Iris pigment epithelial cell (primary cell): ENCODE measurements at places on chromosomes 2 and 18.

DNA sequence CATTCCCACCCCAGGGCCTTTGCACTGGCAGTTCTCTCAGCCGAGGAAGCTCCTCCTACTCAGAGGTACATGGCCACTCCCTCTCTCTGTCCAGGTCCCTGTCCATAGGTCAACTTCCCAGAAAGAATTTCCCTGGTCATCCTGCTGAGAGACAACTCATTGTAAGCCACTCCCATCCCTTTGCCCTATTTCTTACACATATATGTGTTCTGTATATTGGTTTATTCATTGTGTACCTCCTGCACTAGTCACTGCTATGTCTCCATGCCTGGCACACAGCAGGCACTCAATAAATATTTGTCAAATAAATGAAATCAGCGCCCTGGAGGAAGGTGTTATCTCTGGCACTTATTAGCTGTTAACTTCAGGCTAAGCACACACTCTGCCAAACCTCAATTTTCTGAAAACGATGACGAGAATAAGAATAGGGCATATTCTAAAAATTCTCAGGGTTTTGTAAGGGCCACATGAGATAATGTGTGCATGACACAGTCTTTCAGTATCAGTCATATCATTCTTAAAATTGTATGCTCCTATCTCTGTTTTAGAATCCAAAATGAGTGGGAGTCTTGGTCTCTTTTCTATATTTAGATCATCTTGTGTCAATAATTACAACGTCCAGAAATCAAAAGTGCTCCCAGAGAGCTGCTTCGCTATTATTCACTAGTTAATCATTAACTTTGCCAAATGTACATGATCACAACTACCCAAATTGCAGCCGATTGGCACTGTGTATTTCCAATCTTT is 198.0 kb downstream of the ALK start:
- DNase-seq = no peak

DNA sequence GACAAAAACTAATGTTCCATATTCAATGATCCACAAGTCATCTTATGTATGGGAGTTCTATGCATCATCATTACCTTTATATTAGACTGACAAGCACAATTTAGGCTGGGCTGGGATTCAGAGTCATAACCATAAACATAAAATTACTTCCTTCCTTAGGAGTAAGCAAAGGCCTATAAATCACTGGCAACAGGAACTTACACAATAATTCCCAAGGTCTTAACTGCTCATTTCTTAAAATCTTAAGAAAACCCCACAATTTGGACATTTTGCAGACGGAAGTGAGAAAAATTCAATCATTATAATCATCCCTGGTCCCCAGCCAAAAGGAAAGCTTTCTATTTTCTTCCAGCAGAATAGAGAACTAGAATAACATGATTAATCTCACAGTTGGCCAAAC is 232.3 kb downstream of the DYM start:
- no peak for DNase-seq

DNA sequence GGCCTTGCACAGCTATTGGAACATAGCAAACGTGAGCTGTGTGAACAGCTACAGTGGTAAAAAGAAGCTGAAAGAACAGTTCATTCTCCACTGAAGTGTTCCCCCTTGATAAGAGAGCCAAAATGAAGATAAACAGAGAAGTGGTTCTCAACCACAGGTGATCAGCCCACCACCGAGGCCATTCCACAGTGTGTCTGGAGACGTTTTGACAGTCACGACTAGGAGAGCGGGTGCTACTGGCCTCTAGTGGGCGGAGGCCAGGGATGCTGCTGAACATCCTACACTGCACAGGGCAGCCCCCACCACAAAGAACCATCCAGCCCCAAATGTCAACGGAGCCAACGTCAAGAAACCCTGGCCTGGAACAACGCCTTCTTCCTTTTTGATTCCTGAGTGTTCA is 38.4 kb downstream of the ADCY3 start:
- DNase-seq = no peak

DNA sequence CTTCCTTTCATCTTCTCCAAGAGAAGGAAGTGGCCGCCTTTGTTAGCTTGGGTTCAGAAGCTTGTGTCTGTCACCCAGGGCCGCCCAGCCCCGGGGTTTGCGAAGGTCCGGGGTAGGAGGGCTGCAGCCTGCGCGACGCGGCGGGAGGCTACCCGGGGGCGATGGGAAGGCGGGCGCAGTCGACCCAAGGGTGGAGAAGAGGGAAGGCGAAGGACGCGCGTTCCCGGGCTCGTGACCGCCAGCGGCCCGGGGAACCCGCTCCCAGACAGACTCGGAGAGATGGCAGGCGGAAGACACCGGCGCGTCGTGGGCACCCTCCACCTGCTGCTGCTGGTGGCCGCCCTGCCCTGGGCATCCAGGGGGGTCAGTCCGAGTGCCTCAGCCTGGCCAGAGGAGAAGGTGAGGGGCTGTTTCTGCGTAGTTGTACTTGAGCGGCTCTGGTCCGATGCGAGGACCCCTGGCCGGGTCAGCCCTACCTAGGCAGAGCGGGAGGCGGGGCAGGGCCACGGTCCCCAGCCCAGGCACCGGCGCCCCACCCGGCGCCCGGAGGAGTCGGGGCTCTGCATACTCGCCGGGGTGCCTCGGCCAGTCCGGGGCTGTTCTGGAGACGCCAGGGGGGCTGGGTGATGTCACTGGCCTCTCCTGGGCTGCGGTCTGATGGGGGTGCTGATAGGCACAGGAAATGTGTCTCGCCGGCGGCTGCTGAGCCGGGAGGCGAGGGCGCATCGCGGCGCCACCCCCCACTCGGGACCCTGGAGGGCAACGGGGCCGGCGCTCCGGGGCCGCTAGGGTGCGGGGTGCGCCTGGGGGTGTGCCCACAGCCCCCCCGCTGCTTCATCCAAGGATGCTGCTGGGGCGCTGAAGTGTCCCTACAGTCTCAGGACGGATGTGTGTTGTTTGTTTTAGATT is at the start of gene QPCT:
Gene QPCT, plus strand, starts transcription at position 178 of the 909 bp plus-strand sequence. Its CDS starts 102 bp downstream, at position 280.
- DNase-seq = peak; percentile 60

- peak; percentile 17 for DNase-seq
Observed at GRCh38 chr2:145919477-145919876, 1399.6 kb upstream of the ZEB2 start.

DNA sequence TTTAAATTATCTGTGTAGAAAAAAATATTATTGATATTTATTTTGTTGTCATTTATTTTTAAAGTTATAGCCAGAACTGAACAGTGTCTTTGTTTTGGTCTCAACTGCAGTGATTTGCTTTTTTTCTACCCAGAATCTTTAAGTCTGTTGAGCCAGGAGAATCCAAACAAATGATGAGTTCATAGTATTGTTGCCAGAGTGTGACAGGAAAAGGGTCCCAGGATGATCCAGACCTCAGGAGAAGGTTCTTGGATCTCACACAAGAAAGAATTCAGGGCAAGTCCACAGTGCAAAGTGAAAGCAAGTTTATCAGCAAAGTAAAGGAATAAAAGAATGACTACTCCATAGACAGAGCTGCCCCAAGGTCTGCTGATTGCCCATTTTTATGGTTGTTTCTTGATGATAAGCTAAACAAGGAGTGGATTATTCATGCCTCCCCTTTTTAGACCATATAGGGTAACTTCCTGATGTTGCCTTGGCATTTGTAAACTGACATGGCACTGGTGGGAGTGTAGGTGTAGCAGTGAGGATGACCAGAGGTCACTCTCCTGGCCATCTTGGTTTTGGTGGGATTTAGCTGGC is 127.1 kb downstream of the AGPS start:
- DNase-seq = peak; percentile 11

- peak; percentile 7 for DNase-seq
Observed at GRCh38 chr2:133130548-133131246, 437.6 kb downstream of the NCKAP5 start.
